ENCODE measurements at places on chromosomes 5 and 9.

DNA sequence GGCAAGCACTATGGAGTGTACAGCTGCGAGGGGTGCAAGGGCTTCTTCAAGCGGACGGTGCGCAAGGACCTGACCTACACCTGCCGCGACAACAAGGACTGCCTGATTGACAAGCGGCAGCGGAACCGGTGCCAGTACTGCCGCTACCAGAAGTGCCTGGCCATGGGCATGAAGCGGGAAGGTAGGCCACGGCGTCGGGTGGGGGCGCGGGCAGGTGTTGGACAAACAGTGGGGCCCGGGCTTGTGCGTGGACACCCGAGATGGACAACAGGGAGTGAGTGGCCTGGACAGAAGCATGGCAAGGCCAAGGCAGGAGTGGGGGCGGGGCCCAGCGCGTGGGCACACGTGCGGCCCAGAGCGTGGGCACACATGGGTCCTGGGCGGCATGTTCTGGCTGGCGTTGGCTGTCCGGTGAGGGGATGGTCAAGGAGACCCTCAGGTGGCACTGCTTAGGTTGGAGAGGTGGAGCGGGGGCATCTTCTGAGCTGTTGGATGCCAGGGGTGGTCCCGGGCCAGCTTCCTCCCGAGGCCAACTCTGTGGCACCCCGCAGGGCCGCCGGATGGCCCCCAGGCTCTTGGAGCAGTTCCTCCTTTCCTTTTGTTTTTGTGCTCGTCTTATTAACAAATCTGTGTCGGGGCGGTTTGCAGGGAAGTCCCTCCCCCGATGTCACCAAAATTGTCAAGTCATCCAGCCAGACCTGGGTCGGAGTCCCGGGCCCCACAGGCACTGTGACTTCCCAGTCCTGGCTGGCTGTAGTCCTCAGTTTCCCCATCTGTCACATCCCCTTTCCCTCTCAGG lies 82.9 kb downstream of the RXRA start:
- DNase-seq, result no peak

DNA sequence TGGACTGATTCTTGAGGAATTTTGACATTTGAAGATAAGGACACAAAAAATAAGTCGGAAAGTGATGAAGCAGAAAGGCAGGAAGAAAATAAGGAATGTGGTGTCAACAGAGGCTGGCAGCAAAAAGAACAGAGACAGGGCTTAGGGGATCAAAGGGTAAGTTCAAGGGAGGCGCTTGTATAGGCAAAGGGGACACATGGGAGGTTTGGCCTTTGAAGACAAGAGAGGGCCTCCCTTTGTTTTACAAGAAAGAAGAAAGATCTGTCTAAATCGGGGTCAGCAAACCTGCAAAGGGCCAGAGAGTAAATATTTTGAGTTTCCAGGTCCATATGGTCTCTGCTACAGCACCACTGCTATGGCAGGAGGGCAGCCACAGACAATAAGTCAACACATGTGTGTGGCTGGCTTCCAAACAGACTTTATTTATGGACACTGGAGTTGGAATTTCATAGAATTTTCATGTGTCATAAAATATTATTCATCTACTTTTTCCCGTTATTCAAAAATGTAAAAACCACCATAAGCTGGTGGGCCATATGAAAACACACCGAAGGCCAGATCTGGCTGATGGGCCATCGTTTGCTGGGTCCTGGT lies 112.0 kb upstream of the FBXL7 start:
- DNase-seq, result no peak

GRCh38 chr9:91274949-91275492 lies 86.7 kb downstream of the AUH start:
- no peak for DNase-seq

GRCh38 chr5:72857396-72857795 lies 40.9 kb downstream of the TNPO1 start:
- no peak for DNase-seq

DNA sequence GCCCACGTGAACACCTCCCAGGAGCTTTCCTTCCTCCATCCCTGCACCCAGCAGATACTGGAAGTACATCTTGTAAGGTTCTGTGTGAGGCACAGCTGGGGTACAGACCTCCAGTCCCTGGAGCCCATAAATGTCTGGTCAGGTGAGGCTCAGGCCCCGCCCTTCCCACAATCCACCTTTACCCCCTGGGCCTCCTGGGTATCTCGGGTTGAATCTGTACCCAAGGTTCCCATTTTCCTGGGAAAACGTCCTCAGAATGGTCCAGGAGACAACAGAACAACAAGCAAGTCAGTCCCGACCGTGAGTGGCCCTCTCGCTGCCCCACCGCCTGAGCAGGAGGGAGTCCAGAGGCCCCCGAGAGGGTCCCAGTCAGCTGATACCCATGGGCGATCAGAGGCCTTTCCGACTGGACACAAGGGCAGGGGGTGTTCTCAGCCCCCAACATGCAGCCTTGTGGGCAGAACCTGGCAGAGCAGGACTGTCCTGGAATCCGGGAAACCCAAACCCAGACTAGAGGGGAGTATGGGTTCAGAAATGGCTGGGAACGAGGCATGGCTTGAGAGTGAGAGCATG lies 4.3 kb downstream of the SPATA31E1 start:
- no peak for DNase-seq

DNA sequence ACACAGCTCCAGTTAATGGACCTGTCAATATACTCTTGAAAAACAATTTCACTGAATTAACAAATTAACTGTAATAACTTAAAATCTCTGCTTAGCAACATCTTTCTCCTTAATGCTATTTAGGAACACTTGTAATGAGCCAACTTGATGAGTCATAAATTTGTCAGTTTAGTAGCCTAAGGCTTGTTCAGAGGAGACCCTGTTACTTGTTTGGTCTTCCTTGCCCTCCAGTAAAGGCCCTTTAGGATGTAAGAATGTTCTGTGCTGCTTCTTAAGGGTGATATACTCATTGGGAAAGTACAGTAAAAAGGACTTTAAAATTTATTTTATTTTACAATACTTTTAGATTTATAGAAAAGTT lies 11.4 kb upstream of the MATR3 start:
- DNase-seq, result no peak

DNA sequence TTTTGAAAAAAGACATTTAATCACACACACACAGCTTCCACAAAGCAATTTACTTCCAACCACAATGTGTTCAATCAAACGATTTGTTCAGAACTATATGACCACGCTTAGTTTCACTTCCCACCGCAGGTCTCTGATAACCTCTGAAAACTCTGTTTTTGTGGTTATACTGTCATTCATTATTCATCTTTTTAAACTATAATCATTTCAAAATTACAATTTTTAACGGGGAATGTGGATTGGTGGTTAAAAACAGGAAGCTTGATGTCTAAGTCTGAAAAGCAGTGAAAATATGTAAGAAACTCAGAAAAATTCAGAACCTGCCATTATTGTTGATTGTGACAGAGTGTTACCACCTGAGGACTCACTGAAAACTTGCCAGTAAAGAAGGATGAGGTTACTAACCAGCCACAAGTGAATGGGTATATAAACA lies 12.7 kb upstream of the TMEM174 start:
- DNase-seq, result no peak

GRCh38 chr5:155983954-155984353 lies 343.0 kb upstream of the SGCD start:
- DNase-seq, result no peak

DNA sequence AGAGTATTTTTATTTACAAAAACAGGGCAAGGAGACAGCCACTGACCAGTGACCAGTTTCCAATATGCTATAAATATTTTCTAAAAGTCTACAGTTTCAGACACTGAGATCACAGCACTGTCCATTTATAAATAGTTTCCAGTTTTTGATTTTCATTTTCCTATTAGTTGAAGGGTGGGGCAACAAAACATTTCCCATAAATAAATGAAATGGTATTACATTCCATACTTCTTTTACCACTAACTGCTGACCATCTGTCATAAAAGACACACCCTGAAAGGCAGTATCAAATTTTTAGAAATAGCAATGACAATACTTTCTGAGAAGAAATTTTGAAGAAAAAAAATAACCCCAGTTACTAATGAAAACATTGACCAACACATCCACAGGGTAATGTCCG lies 126.7 kb downstream of the ARSB start:
- DNase-seq, result no peak

GRCh38 chr5:80644900-80645299 lies 9.6 kb upstream of the MSH3 start:
- no peak for DNase-seq

GRCh38 chr5:143174714-143175398 lies 228.6 kb downstream of the NR3C1 start:
- no peak for DNase-seq

- no peak for DNase-seq
Observed at GRCh38 chr9:112562235-112562958, 75.8 kb downstream of the KIAA1958 start.

DNA sequence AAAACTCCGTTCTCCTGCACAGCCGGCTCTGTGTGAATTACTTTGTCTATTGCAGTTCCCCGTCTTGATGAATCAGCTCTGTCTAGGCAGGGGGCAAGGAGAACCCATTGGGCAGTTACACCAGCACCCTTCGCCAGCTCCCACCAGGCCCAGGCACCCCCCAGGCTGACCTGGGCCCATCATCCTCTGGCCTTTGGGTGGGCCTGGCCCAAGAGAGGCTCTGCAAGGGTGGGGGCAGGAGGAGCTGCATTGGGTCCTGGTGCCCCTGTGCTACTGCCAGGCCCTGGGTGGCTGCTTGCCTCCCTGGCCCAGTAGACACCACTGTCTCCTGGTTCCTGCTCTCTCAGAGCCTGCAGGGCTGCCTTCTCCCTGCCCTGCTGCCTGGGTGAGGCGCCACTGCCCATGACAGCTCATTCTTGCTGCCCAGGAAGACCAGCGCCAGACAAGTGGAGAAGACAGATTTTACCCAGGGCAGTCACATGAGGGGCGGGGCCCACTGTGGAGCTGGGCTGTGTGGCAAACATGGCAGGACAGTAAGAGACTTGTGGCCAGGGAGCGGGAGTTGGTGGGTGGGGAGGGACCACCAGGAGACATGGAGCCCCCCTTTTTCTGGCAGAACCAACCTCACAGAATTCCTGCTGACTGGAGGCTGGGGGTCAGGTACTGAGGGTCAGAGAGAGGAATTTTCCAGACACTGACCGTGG lies 67.2 kb downstream of the MRPL36 start:
- no peak for DNase-seq

DNA sequence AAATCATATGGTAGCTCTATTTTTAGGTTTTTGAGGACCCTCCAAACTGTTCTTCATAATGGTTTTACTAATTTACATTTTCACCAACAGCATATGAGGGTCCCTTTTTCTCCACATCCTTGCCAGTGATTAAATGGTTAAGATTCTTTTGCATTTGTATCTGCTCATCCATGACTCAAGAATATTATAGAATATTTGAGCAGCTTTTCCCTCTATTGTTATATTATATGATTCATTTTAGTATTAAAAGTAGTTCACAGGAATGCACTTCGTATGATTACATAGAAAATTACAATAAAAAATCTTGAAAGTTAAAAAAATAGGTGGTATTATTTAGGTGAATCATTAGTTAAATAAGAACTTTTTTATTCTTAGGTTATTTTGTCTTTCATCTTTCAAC lies 140.7 kb downstream of the WDR70 start:
- DNase-seq, result no peak

GRCh38 chr9:69097064-69097463 lies 61.5 kb downstream of the FXN start:
- no peak for DNase-seq

- DNase-seq, result no peak
Observed at GRCh38 chr9:125959951-125960619, 212.9 kb downstream of the PBX3 start.

DNA sequence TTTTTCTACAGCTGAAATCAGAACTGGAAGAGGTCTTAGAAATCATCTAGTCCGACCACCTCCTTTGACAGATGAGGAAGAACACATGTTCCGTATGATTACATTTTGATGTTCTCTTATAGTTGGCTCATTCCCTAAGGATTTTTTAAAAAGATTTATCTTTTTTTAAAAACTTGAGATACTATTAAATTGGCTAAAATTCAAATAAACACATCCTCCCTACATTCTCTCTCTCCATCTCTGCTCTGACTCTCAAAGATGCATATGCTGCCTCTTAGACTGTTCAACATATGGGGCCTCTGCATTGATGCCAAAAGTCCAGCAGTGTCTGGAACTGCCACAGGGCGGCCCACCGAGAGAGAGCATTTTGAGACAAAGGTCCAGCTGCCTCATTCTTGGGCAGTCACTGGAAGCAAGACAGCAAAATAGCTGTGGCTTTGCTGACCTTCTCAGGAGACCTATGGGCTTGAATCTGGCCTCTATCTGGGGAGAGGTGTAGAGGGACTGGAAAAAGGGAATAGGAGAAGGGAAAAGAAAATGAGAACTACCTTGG lies 12.8 kb upstream of the TSSK1B start:
- no peak for DNase-seq

- no peak for DNase-seq
Observed at GRCh38 chr5:11683666-11684065, 220.6 kb downstream of the CTNND2 start.

- DNase-seq, result no peak
Observed at GRCh38 chr5:92283521-92283920, 900.4 kb upstream of the ARRDC3 start.

- DNase-seq, result no peak
Observed at GRCh38 chr9:90499761-90500160, 142.9 kb downstream of the DIRAS2 start.

DNA sequence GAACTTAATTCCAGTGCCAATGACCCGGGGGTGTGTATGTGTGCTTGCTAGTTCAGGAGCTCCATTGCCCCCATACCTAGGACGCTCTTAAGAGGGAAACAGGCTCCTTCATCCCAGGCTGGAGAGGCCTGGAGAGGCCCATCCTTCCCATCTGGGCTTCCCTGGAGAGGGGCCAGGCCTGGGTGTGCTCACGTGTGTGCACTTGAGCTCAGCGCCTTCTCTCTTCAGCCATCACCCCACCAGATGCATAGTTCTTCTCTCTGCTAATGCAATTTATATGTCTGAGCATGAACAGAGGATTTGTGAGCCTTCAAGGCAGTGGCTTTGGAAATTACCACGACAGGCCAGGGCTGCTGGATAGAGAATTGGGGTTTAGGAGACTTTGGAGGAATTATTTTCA lies 48.6 kb upstream of the SHB start:
- DNase-seq, result no peak

GRCh38 chr5:74895906-74896305 lies 29.7 kb upstream of the FAM169A start:
- DNase-seq, result no peak
